ELF-1 (cell line): ENCODE measurements at places on chromosomes 11 and 22.

DNA sequence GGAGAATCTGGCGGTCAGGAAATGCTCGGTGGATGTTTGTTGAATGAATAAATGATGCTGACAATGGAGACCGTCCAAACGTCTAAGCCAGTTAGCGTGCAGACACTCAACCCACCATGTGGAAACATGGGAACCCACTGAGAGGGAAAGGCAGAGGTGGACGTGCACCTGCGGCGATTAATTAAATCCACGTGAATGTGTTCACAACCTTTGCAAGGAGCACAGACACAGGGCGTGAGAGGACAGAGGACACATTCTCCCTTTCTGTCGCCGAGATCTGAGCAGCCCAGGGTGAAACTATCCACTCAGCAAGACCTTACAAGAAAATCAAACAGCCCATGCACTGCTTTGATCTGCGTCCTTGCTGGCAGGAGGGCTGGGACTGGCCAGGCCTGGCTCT lies 58.3 kb upstream of the LINC01488 start:
- DNase-seq: no peak

DNA sequence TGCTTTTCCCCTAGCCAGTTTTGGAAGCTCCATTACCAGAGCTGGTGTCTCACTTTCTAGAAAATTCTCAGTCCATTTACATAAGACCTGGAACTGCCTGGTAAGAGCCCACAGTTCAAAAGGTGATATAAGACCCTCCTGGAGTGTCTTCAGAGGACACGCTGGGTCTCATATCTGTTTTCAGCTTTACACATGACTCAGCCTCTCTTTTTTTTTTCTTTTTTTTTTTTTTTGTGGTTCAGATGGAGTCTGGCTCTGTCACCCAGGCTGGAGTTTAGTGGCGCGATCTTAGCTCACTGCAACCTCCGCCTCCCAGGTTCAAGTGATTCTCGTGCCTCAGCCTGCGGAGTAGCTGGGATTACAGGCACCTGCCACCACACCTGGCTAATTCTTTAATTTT lies 30.7 kb downstream of the WEE1 start:
- DNase-seq: no peak

GRCh38 chr11:18617688-18618341 lies 16.3 kb downstream of the SPTY2D1 start:
- DNase-seq: no peak

GRCh38 chr22:43628250-43628649 lies 183.9 kb downstream of the EFCAB6 start:
- no peak for DNase-seq

GRCh38 chr11:62458212-62459002 lies 39.6 kb downstream of the SCGB1A1 start:
- no peak for DNase-seq

DNA sequence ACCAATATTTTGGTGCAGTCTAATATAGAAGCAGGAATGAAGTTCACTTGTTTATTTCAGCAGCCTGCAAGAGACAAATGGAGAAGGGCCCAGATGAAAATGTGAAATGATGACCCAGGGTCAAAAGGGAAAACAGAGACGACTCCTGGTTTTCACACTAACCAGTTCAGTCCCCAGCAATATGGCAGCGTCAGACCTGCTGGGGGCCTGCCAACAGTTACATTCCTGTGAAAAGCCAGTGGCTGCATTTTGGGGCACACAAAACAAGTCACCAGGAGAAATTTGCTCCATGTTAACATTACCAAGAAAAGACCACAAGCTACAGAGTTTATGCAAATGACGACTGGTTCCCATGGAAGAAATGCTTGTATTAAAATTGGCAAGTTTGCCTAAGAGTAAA lies 80.2 kb downstream of the CCDC34 start:
- no peak for DNase-seq

DNA sequence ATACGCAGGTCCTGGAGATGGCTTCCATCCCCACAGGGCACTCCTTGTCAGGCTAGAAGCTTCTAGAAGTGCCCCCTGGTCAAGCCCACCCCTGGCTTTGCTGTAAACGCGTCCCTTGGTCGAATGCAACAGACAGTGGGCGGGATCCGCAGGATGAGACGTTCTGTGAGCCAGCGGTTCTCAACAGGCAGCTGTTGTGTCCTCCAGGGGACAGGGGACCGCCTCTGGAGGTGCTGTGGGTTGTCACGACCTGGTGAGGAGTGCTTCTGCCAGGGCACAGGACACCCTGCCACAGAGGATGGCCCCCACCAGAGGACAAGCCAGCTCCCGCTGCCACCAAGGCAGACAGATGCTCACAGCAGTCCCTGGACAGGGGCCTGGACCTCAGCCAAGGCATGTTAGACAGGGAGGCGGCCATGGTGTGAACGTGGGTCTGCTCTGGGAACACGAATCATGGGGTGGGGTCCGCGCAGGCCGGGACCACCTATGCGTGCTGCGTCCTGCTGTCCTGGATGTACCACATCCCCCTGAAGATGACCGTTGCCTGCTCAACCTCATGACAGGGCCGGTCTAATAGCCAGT lies 11.7 kb downstream of the CRELD2 start:
- no peak for DNase-seq

DNA sequence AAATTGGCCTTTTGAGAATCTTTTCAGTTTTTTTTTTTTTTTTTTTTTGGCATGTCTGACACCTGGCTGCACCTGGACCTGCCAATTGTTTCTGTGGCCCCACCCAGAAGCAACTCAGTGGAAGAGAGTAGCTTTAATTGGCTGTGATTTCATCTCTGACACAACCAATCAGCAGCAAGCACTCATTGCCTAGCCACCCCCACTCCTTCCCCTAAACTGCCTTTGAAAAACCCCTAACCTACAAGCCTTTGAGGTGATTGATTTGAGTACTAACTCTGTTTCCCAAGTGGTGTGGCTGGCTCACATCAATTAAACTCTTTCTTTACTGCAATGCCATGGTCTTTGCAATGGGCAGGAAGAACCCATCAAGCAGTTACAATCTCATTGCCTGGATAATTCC lies 98.2 kb upstream of the CHORDC1 start:
- DNase-seq: no peak

- no peak for DNase-seq
These were observed 762 bp downstream of the MTMR3 start for GRCh38 chr22:29883775-29884097.

- DNase-seq: no peak
These were observed 88.7 kb downstream of the IGLL5 start for GRCh38 chr22:22976033-22976922.

- peak; percentile 26 for DNase-seq
These were observed 204.8 kb downstream of the SWAP70 start for GRCh38 chr11:9868641-9869040.

GRCh38 chr11:65504674-65505465 lies 6.0 kb downstream of the MALAT1 start:
- no peak for DNase-seq
